Brain microvascular endothelial cell (primary cell): ENCODE measurements at places on chromosomes 16 and 17.

GRCh38 chr16:22932032-22932771 lies 118.2 kb downstream of the HS3ST2 start:
- no peak for DNase-seq

DNA sequence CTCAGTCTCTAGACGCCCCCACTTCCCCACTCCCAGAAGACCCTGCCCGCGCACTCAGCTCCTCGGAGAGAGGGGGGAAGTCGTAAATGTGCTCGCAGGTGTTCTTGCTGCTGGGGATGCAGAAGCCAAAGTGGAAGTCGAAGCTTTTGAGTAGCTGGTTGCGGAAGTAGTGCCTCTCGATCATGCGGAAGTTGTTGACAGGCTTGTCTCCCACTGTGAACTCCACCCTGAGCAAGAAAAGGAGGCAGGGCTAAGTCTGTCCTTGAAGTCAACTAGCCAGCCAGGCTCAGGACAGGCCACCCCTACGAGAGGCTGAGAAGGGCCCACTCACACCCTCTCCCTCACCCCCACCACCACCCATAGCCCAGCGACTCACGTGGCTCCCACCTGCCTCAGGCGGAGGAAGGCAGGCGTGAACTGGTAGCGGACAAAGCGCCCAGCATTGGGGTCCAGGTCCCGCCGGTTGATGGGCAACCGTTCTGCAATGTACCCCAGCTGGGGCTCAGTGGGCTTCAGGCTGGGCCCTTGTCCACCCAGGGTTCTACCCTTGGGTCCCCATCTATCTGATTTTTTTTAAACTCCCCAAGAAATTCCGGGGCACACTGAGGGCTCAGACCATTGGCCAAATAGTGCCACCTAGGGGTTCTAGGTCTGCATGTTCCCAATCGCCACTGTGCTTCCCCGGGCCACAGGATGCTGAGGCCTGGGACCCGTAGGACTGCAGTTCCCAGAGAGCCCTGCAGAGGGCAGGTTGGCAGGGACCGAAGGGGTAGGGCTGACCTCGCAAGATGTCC lies 4.6 kb downstream of the UNC119 start:
- peak; percentile 60 for DNase-seq

- DNase-seq = no peak
Measured at GRCh38 chr17:79091226-79091670, 16.6 kb downstream of the ENGASE start.

DNA sequence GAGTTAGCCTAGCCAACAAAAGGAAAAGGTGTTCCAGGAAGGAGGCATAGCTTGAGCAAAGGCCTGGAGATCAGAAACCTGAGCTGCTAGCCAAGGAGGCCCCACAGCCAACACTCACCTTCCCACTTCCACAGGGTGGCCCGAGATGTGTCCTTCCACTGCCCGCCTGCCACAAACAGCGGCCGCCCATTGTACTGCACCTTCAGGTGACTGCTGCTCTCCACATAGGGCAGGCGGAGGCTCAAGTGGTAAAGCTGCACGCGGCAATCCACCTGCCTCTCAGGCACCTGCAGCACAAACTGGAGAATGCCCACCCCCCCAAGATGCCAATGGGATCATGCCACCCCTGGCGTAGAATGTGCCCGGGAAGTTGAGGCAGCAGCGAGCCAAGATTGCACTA lies 111.5 kb downstream of the RMI2 start:
- DNase-seq = no peak

DNA sequence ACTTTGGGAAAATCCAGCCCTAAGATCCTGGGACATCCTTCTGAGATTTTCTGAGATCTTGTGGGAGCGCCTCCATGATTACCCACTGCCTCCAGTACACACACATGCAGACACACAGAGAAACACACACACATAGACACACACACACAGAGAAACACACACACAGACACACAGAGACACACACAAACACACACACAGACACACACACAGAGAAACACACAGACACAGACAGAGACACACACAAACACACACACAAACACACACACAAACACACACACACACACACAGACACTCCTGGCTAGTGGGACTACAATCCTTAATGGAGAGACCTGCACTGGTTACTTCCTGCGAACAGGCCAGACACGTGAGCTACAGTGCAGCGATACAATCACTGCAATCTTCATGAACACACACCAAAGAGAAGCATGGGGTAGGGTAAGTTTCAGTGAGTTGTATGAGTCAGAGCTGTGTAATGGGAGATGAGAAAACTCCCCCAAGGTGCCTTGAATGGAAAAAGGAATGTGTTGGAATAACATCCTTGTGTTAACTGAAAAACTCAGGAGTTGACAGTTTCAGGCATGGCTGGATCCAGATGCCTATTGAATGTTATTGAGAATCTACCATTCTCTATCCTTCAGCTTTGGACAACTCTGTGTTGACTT lies 79.5 kb downstream of the SLC6A2 start:
- DNase-seq = no peak

GRCh38 chr16:20904507-20905081 lies 4.0 kb downstream of the LYRM1 start:
- peak; percentile 71 for DNase-seq

- no peak for DNase-seq
Measured at GRCh38 chr17:32487473-32488176, 832 bp downstream of the CDK5R1 start.

GRCh38 chr17:20171741-20172365 lies 162.7 kb downstream of the SPECC1 start:
- DNase-seq = peak; percentile 27

- DNase-seq = peak; percentile 72
Measured at GRCh38 chr17:48961516-48962233, 6.7 kb downstream of the GIP start.

DNA sequence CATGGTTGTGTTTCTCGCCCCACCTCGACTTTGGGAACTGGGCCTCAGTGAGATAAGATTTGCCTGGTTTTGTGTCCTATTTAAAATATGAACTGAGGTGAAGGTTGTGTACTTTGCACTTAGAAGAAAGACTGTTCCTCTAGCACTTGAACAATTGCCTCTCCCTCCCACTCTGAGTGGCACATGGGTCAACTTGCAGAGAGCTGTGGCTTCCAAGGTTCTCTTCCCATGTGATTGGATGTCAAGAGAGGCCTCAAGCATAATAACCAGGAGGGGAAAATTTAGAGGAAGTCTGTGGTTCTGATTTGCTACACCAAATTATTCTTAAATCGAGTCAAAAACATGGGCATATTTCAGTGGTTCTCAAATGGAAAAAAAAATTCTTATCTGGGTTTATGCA lies 329.2 kb downstream of the HS3ST3B1 start:
- DNase-seq = no peak

GRCh38 chr16:29790949-29791844 lies 646 bp downstream of the KIF22 start:
- no peak for DNase-seq

DNA sequence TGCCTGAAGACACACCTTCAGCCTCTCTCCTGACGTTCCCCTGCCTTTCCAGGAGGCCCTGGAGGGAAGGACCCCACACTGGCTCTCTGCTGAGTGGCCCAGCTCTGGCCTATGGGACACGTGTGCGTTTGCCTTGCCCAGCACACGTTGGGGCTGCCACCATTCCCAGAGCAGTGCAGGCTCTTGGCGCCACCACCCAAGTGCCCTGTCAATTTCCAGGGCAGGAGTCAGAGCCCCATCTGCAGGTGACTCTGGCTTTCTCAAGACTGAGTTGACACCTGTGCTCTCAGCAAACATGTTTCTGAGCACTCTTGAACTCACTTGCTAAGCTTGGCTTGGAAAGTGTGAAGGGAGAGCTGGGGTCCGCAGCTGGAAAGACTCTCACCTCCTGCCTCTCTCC lies 4.7 kb upstream of the IRF8 start:
- no peak for DNase-seq

GRCh38 chr17:12637745-12638651 lies 27.7 kb upstream of the MYOCD start:
- DNase-seq = no peak

GRCh38 chr17:62741290-62741689 lies 66.8 kb downstream of the MARCHF10 start:
- no peak for DNase-seq

- DNase-seq = no peak
Measured at GRCh38 chr17:63311416-63311937, 134.6 kb downstream of the CYB561 start.

GRCh38 chr17:29931231-29931932 lies 1.4 kb upstream of the SSH2 start:
- DNase-seq = peak; percentile 79

- no peak for DNase-seq
Measured at GRCh38 chr16:19841184-19841583, 43.5 kb downstream of the GPRC5B start.

DNA sequence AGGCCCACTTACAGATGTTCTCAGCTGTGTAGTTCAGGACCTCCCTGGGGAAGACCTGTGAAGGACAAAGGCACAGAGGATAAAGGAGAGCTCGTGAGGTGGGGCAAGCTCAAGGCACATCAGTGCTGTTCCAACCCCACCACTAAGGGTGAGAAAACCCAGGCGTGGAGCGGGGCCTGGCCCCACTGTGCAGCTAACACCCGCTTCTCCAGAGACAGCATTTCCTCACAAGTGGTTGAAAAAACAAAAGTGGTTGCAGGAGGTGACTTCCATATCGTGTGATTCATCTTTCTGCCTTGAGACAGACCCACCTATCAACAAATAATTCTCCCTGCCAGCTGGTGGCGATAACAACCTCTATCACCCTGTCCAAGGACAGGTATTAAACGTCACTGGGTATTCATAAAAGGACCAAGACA lies 30.0 kb downstream of the SNN start:
- peak; percentile 42 for DNase-seq

DNA sequence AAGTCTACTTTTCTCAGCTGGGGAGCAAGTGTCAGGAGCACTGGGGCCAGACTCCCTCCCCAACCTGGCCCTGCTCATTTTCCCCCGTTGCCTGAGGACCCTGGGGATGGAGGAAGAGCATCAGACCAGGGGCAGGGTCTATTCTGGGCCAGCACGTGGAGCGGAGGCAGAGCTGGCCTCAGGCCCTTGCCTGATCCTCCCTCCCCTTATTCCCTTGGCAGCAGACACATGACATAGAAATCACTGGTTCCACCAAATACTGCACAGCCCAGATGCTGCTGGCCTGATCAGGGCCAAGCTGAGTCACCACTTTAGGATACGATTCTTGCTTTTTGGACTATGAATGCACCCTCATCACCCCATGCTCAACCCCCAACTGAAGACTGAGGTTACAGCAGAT lies 15.8 kb upstream of the AGRP start:
- no peak for DNase-seq

DNA sequence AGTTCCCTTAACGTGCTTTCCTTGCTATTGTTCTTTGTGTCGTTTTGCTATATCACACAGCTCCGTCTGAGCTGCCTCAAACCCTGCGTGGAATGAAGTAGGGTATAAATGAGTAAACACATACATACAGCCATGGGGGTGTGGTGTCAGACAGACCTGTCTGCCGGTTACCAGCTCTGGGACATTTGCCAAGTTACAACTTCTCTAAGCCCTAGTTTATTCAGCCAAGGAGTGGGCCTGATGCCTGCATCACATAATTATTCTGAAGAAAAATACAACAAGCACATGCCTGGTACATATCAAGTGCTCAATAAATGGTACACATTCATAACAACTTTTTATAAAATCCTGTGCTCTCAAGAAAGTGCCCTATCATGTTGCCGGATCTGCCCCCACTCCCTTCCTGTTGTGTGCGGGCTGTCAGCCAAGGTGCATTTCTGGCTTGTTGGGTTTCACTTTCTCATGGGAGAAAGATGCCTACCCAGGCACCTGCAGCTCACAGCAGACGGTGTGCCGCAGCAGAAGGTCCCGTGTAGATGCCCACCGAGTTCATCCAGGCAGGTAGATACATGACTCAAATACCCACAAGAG lies 30.5 kb downstream of the SMPD3 start:
- no peak for DNase-seq

- no peak for DNase-seq
Measured at GRCh38 chr16:54584121-54584520, 297.5 kb upstream of the IRX3 start.

- no peak for DNase-seq
Measured at GRCh38 chr16:62816971-62817519, 780.8 kb upstream of the CDH8 start.

- DNase-seq = no peak
Measured at GRCh38 chr17:39753514-39754160, 15.9 kb downstream of the GRB7 start.

GRCh38 chr17:79654350-79654959 lies 43.6 kb upstream of the RBFOX3 start:
- DNase-seq = no peak

GRCh38 chr17:58822148-58823050 lies 66.7 kb downstream of the PPM1E start:
- DNase-seq = no peak

- DNase-seq = no peak
Measured at GRCh38 chr16:88023786-88024185, 72.6 kb downstream of the BANP start.

DNA sequence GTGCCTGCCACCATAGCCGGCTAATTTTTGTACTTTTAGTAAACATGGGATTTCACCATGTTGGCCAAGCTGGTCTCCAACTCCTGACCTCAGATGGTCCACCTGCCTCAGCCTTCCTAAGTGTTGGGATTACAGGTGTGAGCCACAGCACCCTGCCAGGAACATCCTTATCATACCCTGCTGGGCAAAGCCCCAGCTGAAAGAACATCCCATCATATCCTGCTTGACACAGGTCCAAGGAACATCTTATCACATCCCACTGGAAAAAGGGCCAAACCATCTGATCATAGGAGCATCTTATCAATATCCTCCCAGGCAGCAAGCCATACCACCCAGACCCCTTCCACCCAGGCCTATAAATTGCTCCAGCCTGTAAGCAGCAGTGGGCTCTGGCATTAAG lies 1109.2 kb upstream of the CDH8 start:
- DNase-seq = no peak

DNA sequence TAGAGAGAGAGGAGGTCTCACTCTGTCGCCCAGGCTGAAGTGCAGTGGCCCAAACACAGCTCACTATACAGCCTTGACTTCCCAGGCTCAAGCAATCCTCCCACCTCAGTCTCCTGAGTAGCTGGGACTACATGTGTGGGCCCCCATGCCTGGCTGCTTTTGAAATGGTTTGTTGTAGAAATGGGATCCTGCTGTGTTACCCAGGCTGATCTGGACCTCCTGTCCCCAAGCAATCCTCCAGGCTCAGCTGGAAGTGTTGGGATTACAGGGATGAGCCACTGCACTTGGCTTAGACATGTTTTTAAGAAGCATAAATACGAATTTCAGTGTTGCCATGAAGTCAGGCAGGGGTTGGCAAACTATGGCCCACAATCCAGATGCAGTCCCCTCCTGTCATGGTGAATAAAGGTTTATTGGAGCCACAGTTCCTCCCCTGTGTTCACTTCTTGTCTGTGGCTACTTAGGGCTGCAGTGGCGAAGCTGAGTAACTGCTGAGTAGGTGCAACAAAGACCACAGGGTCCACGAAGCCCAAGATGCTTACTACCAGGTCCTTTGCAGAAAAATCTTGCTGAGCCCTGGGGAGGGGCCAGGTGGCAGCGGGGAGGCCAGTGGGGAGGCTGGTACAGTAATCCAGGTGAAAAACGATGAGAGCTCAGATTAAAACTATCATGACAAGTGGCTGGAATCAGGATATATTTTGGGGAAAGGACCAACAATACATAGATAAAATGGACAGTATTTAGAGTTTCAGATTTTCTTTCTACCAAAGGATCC lies 35.2 kb downstream of the TNFRSF13B start:
- DNase-seq = no peak
